NCI-H345 (cell line): ENCODE measurements at places on chromosomes 12 and 14.

DNA sequence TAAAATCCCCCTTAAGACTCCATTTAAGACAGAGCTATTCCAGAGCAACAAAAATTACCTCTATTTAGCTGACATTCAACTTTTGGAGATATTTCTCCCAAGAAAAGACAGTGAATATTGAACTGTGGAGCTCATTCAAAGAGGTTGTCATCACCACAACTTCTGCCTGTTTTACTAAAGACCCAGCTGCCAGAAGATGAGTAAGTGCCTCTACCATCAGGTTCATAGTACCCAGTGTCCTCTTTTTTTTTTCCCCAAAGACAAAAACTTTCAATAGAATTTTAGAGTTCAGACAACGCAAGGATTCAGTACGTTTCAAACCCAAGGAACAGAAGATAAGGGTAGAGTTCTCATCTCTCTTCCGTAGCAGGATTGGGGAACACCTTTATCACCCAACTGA is 461.3 kb downstream of the BCAT1 start:
- DNase-seq: no peak

GRCh38 chr12:49369411-49370145 is 2.3 kb downstream of the SPATS2 start:
- no peak for DNase-seq

- DNase-seq: no peak
Measured at GRCh38 chr12:70661466-70662161, 24.4 kb upstream of the PTPRB start.

- DNase-seq: no peak
Measured at GRCh38 chr12:3820122-3820521, 53.1 kb downstream of the PARP11 start.

DNA sequence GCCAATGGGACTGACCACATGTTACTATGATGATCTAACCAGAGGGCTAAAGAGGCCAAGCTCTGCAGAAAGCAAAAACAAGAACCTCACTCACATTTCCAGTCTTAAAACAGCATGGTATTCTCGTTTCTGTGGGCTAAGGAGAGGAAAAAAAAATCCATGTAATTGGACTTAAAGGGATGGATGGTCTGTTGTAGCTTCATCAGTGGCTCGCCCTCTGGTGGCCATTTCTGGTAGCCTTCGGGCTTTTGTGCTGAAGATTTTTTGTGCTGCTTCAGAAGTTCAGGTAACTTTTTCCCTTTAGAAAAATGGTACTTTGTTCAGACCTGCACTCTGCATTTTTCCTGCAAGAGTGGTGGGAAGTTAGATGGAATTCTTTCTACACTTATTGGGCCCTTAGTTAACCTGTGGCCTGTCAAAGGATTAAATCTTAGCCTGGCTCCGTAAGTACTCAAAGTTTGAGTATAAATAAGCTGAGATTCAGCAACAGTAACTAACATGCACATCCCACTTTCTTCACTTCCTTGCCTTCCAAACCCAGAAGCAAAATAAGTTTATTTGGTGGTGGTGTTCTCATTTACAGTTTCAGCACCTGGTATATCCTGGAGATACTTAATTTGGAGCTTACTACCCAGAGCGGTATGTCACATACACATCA is 22.3 kb downstream of the DCAF4 start:
- peak; percentile 33 for DNase-seq

GRCh38 chr12:54024127-54024526 is 4.1 kb upstream of the HOXC6 start:
- DNase-seq: no peak

DNA sequence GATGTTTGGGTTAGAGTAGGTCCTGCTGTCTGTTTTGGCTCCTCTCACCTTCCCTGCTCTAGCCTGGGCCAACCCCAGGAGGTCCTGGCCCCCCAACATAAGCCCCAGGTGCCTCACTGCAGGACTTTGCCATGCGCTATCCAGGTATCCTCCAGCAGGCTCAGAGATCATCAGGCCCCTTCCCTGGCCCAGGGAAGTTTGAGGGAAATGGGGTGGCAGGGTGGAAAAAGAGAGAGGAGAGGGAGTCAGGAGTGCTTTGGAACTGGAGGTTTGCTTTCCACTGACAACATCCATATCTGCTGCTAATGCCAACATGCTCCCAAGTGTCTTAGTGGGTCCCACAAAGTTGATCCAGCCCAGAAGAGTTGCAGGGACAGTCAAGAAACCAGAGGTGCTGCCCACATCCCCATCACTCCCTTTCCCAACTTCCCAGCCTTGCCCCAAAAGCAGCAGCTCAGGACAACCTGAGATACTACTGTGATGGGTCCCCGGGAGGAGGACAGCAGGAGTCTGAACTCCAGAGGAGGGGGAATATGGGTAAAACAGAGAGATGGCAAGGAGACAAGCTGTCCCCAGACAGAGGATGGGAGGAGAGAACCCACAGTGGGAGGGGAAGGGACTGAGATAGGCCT is 677 bp downstream of the TNS2 start:
- no peak for DNase-seq

- no peak for DNase-seq
Measured at GRCh38 chr14:58832095-58832521, 194.3 kb downstream of the DACT1 start.

- no peak for DNase-seq
Measured at GRCh38 chr12:128745772-128746689, 77.7 kb downstream of the SLC15A4 start.

DNA sequence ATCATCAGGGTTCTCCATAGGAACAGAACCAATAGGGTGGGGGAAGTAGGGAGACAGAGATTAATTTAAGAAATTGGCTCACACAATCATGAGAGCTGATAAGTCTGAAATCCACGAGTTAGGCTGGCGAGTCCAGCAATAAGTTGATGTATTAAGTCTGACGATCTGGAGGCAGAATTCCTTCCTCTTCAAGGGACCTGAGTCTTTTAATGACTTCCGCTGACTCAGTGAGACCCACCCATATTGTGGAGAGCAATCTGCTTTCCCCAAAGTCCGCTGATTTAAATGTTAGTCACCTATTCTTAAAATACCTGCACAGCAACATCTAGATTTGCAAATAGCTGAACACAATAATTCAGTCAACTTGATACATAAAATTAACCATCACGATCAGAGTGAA is 97.8 kb downstream of the SPTSSA start:
- DNase-seq: no peak

- no peak for DNase-seq
Measured at GRCh38 chr12:104234926-104235499, 19.4 kb downstream of the TXNRD1 start.

DNA sequence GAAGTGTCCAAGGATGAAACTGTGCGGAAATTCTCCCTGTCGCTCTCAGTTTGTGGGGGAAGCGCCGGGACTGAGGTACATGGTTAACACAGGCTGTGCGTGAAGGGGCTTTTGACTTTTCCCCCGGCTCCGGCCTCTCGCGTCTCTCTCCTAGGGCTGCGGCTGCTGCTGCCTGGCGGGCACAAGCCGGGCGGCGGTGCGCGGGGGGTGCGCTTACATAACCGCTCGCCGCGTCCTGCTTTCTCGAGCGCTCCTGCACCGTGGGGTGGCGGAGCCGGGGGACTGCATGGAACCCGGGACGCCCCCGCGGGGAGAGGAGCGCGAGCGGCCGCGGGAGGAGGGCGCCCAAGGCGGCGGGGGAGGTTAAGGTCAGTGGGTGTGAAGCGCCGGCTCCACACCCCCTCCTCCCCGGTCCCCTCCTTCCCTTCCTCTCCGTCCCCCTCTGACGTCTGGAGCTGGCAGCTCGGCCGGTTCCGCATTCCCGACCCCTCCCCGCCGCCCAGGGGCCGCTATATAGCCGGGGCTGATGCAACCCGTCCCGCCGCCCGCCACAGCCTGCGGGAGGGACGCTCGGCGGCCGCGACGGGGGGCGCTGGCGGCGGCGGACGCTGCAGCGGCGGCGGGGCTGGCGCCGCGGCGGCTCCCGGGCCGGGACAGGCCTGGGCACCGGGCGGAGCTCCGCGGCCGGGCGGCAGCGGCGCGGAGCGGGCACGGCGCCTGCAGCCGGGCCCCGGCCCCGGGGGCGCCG is at the start of gene JDP2:
Gene JDP2 (plus strand): TSS at position 541 of the 748 bp plus-strand sequence. CDS start 9,899 bp downstream, outside the sequence.
- DNase-seq: peak; percentile 65

GRCh38 chr12:111775205-111776193 is 8.8 kb downstream of the ALDH2 start:
- DNase-seq: no peak

DNA sequence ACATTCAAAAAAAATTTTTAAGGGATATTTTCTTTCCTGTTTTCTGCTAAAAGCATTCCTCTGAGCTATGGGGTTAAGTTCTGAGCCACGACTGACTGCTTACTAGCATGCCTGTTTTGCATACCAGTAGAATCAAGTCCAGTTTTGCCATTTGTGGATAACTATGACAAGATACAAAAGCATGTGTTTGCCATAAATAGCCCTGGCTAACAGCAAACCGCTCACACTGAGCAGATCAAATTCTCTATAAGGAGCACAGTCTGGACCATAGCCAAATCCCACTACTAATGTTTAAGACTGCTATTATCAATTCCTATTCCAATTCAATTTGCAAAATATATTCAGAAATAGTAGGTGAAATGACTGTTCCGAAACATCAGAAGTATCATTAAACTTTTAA is 3.2 kb downstream of the CFL2 start:
- DNase-seq: peak; percentile 54

- no peak for DNase-seq
Measured at GRCh38 chr14:103401223-103402214, 16.3 kb downstream of the MARK3 start.

DNA sequence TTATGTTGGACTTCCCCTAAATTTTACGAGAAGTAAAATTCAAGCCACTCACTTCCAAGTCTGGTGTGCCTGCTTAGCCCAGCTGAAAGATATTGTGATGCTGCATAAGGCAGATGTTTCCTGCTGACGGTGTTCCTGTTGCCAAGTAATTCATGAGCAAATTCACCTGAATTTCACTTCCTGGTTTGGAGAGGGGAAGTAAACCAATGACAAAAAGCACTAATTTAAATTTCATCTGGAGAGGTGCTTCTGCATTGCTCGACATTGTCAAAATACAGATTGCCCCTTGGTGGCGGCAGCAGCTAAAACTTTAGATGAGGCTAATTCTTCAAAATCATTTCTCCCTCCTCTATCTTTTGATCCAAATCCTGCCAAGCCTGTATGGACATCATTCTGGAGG is 281.1 kb downstream of the AACS start:
- no peak for DNase-seq

DNA sequence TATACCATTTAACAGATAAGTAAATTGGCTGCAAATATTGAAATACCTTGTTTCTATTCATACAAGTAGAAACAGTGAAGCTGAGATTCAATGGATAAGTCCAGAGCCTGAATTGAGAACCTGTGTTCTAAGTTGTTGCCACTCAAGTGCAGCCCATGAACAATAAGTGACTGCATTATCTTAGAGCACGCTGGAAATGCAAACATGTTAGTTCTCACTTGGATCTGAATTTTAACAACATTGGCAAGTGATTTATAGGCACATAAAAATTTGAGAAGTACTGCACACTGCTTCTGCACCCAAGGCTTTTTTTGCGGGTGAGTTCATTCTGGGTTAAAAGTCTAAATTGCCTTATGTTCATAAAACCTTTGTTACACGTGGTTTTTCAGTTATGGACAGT is 484.3 kb downstream of the NAV3 start:
- peak; percentile 66 for DNase-seq

DNA sequence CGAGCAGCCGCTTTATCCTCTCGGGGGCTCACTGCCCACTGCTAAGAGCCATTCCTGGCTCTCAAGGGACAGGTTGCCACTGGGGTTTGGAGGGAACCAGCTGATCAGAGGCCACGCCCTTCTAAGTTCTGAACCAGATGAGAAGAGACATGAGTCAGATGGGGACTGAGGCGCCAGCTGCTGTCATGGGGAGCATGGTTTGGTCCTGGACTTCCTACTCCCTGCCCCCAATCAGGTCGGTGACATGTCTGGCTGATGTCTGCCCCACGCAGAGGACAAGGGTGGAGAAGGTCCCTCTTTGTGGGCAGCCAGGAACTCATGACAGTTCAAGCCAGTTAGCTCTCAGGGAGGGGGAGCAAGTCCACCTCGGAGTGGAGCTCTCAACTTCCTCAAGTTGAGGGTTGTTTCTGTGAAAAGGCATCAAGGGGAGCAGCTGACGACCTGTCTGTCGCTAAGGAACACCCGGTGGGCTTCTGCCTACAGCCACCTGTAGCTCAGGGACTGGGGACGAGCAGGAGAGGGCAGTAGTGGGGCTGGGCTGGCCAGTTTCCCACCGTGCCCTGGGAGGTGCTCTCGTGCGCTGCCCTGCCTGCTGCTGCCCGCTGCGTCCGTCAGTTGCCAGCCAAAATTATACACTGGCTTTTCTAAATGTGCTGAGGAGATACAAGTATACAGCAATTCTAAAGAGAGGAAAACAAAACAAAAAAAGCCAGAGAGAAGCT is 20.5 kb downstream of the PSMC1 start:
- no peak for DNase-seq

- no peak for DNase-seq
Measured at GRCh38 chr14:98269533-98269932, 1002.5 kb downstream of the BCL11B start.

DNA sequence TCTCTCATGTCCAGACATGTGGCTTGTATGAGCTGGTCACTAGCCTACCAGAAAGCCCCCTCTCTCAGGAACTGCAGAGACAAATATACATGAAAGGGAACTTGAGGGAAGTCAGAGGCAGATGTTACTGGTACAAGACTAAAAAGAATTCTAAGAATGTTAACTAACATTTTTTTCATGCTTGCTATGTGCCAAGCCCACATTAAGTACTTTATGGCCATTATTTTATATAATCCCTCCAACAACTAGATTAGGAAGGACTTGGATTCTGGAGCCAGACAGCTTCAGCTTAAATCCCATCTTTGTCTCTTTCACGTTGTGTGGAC is 24.6 kb downstream of the TTC9 start:
- no peak for DNase-seq

DNA sequence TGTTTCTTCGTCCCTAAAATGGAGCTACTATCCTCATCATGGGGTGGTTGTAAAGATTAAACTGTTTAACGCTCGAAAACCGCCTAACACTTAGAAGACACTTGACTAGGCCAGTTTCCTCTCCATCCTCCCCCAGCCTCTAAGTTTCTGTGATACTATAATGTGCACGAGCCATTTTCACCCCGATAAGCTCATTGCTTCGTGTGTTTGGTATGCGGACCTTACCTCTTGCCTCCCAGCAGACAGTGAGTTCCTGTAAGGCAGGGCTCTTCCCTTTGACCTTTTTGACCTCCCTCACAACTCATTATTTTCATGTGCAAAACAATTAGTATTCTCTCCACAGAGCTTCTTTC is 499 bp upstream of the GXYLT1 start:
- DNase-seq: no peak

DNA sequence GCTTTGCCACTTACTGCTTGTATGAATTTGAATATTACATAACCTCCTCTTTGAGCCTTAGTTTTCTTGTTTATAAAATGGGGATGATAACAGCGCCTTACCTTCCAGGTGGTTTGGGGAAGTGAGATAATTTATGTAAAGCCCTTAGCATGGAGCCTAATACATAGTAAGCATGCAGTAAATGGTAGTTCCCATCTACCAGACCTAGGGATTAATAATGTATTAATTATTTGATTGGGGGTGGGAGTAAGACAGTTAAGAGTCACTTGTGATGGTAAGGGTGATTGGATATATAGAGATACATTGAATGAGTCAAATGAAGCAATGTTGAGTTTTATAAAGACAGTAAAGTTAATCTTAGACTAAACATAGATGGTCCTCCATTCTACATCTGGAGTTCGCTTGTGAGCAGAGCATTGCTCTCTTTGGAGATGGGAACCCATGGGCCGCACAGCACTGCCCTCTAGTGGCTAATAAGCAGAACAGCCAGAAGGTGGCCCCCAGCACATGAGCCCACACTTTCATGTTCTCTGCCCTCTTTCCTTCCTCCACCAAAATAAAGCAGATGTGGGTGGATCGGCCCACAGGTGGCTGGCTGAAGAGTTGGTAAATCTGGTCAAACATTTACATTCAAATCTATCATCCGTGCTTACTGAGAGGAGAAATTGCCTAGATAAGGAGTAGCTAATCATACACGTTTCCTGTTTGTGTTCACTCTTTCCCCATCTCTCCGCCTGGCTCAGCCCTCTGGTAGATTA is 26.5 kb upstream of the TAMALIN start:
- peak; percentile 58 for DNase-seq
